Retina (tissue), 1 donor: ENCODE measurements at places on chromosomes 11 and 22.
A peak's percentile ranks its signal among the peaks of the same experiment; 100 is the strongest.

DNA sequence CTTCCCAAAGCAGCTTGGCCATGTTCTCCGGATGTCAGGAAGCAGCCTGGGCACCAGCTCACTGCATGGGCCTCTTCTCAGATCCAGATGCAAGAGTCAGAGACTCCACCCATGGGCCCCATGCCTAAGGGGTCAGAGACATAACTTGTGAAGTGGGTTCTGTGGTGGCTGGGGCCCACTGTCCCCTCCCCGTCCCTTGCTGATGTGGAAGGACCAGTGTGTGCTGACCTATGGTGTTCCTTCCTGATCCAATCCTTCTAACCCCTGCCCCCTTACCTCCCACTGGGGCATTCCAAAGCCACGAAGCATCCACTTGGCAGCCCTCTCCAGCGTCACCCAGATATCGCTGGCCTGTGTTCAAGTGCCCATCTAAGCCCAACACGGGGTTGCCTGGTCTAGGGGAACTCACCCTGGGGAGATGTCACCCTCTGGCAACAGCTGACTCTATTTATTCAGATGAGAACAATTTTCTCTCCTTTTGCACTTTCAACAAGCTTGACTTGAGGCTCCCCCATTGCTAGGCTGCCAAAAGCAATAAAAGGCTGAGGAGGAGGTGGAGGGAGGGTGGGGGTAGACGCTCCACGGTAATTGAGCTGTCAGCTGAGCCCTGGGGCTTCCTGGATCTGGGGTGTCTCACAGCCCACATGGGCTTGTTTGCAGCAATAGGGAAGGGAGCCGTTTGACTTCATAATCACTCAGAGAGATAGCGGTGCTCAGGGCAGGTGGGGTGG is 158.5 kb downstream of the ADAMTS15 start:
- DNase-seq = no peak

DNA sequence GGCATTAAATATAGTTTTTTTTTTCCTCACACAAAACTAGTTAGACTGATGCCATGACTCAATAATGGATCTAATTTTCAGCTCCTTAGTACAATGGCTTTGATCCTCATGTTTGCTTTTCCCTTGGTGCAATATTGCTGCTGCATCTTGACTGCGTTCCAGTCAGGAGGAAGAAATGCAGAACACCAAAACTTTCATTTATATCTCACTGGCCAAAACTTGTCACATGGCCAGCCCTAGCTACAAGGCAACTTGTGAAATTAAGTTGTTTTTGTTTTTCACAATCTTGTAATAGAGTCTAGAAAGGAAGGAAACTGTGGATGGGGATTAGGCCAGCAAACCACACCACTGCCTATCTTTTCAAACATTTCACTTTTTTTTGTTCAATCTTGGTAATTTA is 36.7 kb downstream of the SMC1B start:
- no peak for DNase-seq

DNA sequence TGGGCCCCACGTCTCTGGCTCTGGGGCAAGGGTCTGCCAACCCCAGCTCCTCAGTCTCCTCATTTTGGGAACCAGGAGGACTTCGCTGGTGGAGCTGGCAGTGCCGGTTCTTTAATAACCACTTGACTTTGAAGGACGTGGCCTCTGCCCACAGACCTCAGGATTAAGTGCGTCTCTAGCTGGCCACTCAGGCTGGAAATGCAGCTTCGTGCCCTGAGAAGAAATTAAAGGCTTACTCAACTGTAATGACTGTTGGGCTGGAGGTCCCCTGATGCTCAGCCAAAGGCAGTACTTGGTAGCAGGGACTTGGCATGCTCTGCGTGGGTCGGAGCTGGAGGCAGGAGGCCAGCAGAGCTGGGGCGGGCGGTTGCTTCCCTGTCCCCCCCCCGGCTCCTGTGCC is 16.7 kb upstream of the PARVG start:
- peak; percentile 22 for DNase-seq

DNA sequence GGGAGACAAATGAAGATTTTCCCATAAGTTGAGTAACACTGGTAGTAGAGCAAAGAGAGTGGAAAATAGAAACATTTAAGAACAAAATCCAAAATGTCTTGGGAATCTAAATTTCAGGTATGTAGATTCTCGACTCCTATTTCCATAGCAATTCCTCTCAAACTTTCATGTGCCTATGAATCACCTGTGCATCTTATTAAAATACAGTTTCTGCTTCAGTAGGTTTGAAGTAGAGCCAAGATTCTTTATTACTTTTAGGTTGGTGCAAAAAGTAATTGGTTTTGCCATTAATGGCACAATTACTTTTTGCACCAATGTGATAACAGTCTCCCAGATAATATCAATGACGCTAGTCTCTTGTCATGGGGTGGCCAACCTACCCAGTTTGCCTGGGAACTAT is 115.3 kb upstream of the SLC5A12 start:
- no peak for DNase-seq

GRCh38 chr11:31442086-31442485 is 67.3 kb downstream of the IMMP1L start:
- no peak for DNase-seq

GRCh38 chr11:94796863-94797262 is 28.7 kb downstream of the AMOTL1 start:
- no peak for DNase-seq

DNA sequence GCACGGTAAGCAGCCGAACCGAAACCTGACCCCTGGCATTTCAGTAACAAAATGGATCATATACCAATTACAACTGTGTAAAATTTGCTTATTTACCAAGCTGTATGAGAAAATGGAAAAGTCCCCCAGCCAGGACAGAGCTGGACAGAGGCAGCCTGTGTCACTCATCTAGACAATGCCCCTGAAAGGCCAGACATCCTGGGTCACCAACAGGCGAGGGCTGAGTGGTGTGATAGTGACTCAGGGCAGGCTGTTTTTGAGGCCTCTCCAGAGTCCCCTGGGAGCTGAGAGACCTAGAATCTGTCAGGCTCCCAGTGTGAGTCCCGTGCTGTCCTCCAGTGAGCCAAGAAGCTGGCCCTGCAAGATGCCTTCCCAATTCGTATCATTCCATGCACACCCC is 680.4 kb downstream of the TBC1D22A start:
- no peak for DNase-seq

- DNase-seq = no peak
Observed at GRCh38 chr22:49800408-49801238, 27.1 kb downstream of the BRD1 start.

DNA sequence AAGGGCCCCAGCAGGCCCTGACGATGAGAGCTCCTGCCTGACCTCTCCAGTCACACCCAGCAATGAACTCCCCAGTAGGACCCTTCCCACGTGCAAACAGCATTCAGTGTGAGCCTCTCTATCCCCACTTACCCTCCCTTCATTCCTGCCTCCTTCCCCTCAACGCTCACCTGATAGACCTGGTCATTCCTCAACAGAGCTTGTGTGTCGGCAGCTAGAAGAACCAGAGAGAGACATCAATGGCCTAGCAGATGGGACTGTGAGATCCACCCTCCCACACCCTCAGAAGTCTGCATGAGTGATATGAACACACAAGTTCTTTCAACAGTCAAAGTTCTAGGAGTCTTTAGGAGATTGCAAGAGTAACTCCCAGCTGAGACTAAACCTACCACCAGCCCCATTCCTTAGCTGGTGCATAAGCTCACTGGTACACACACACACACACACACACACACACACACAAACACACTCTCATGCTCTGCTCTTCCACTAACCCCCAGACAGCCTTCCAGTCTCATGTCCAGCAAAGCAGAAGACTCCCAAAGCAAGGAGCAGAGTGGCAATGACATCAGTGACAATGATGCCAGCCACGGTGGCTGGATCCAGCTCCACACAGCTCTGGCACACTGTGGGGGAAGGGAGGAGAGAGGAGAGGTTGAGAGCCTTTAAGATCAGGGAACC is 3.1 kb downstream of the CD3D start:
- no peak for DNase-seq

DNA sequence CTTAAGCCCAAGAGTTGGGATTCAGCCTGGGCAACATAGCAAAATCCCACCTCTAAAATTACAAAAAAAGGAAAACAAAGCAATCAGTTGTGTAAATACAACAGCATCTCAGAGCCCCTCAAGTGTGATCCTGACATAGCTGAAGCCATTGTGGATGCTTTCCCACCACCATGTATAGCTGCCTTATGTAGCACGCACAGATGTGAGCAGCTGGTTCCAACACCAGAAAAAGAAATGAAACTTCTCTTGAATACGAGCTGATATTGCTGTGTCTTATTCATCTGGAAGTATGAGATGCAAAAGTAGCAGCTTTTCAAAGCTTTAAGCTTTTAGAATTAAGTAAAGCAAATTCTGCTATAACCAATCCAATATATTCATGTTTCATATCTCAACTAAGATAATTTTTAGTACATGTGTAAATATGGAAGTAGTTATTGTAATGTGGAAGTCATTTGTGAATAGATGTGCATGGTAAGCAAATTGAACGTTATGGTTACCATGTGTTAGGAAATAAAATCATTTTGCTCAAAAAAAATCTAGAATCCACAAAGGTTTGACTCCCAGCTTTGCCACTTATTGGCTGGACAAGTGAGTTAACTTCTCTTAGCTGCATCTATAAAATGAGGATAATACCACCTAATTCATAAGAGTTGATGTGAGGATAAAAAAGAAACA is 63.2 kb downstream of the SGSM3 start:
- DNase-seq = no peak

GRCh38 chr11:90355200-90355599 is 132.4 kb upstream of the CHORDC1 start:
- no peak for DNase-seq

GRCh38 chr11:60971520-60971919 is at the start of gene CD6:
Gene CD6 (plus strand): TSS chr11:60971680. CDS start chr11:60971866, 186 bp downstream.
- no peak for DNase-seq

- no peak for DNase-seq
Observed at GRCh38 chr11:125701858-125702621, 21.4 kb upstream of the ACRV1 start.

- no peak for DNase-seq
Observed at GRCh38 chr11:112631333-112631732, 329.9 kb upstream of the NCAM1 start.

DNA sequence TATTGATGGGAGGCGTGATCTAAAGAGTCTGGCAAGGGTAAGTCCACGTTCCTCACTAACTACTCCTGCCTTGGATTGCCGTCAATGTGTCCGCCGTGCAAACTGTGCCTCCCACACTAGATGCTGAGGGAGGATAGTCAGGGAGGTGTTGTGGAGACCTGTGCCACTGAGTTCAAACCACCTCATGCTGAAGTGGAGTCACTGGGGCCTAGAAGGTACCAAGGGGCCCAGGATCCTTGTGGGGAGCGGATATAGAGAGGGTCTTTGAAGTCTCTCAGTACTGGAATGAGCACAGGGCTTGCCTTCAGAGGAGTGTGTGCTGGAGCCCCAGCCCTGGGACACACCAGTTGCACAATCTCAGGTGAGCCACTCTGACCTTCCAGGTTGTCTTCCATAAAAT is 27.1 kb upstream of the TMPRSS4 start:
- no peak for DNase-seq

DNA sequence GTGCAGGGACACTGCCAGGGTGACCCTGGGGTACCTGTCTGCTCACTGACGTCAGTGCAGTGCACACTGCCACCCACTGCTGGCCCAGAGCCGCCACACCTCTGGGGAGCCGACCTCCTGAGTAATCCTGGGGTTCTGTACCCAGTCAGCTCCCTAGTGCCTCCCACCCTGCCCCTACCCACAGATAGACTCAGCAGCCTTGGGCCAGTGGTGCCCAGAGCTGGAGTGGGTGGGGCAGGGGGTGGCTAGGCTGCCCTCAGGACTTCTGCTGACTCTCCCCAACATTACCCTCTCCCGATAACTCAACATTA is 5.8 kb downstream of the NRXN2 start:
- DNase-seq = no peak

GRCh38 chr11:13970986-13971385 is 8.5 kb downstream of the SPON1 start:
- DNase-seq = peak; percentile 55

GRCh38 chr11:82930734-82931133 is 29.2 kb downstream of the DDIAS start:
- DNase-seq = no peak

DNA sequence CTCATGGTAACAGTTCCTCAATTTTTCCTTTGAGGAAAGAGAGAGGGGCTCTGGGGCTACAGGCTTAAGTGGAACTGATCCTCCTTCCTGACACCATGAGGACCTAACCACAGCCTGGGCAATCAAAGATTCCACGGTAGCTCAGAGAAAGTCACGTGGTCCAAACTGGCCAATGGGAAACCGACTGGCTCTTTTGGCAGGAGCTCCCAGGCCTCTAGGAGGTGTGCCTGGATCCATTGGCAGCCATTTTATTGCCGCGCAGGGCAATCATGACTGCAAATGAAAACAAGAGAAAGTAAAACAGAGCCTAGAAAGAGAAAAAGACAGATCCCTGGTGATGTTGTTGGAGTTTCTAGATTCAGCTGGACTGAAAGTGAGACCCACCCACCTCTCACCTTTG is 27.3 kb upstream of the ASPHD2 start:
- DNase-seq = no peak

GRCh38 chr22:23715806-23716375 is 25.1 kb downstream of the RGL4 start:
- DNase-seq = no peak

DNA sequence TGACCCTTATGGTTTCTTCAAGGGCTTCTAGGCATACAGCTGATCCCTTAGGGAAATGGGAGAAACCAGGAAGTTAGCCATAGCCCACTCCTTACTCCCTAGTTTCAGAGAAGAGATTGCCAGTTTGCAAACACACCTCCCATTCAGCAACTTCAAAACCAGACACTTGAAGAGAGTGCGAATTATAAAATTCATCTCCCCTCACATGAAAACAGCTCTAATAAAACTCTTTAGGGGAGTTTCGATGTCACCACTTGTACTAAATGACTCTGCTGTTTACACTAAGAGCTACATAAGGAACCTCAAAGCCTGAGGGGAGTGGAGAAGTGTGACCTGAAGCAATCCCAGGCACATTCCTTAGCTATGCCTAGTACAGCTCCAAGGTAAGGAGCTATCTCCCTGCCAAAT is 8.3 kb downstream of the LGR4 start:
- DNase-seq = no peak

- DNase-seq = no peak
Observed at GRCh38 chr22:39134366-39135091, 18.0 kb downstream of the CBX7 start.
